ENCODE measurements at places on chromosomes 1 and 21.

GRCh38 chr1:191536791-191537429 lies 621.4 kb upstream of the RGS18 start:
- no peak for DNase-seq

DNA sequence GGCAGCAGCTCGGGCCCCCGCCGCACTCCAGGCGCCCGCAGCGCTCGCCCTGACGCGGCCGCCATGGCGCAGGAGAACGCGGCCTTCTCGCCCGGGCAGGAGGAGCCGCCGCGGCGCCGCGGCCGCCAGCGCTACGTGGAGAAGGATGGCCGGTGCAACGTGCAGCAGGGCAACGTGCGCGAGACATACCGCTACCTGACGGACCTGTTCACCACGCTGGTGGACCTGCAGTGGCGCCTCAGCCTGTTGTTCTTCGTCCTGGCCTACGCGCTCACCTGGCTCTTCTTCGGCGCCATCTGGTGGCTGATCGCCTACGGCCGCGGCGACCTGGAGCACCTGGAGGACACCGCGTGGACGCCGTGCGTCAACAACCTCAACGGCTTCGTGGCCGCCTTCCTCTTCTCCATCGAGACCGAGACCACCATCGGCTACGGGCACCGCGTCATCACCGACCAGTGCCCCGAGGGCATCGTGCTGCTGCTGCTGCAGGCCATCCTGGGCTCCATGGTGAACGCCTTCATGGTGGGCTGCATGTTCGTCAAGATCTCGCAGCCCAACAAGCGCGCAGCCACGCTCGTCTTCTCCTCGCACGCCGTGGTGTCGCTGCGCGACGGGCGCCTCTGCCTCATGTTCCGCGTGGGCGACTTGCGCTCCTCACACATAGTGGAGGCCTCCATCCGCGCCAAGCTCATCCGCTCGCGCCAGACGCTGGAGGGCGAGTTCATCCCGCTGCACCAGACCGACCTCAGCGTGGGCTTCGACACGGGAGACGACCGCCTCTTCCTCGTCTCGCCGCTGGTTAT lies 2.8 kb downstream of the KCNJ9 start:
- peak; percentile 21 for DNase-seq

DNA sequence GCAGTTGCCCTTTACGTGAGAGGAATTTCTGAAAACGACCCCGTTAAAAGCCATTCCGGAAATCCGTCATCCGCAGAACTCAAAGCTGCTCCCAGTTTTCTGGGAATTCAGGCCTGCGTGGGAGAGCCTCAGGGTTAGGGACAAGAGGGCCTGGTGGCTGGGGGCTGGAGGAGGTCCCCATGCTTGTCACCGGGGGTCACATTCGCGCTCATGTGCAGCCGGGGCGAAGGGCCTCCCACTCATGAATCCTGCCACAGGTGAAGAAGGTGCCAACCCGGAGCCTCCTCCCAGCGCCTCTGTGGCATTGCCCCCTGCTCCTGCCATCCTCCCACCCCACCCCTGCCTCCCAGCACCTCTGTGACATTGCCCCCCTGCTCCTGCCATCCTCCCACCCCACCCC lies 98.3 kb downstream of the PRDM16 start:
- DNase-seq: no peak

- DNase-seq: peak; percentile 67
These were observed 272.0 kb downstream of the BRINP3 start for GRCh38 chr1:190205713-190206112.

DNA sequence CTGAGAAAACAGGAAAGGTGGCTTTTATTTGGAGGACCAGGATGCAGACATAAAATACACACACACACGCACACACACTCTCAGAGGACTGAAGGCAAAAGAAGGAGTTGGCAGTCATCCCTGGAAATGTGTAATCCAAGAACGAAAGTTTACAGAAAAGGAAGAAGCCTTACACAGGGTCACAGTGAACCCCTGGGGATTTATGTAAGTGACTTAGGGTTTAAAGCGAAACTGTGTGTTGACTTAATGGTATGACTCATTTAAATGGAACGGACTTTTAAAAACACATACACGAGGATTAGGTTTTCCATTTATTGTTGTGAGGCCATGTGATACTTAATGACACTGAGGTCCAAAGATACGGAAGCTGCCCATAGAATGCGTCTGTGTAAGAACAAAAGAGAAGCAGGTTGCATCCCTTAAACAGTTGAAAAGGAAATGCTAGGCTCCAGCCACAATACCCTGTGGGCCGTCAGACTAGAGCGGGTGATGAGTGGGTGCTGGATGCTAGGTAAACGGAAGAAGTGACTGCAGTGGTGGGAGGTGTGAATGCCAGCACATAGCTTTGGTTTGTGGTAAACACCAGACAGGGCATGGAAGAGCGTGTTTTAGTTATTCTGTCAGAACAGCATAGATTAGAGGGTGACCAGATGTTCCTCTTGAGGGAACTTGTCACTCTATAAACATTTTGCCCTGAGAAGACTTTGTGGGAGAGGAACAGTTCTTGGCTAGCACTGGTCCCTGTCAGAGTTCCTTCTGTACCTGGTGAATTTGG lies 21.6 kb upstream of the BCL10 start:
- peak; percentile 91 for DNase-seq

GRCh38 chr21:15227919-15228318 lies 163.1 kb upstream of the NRIP1 start:
- peak; percentile 13 for DNase-seq

GRCh38 chr1:226710501-226710900 lies 28.6 kb downstream of the ITPKB start:
- no peak for DNase-seq

DNA sequence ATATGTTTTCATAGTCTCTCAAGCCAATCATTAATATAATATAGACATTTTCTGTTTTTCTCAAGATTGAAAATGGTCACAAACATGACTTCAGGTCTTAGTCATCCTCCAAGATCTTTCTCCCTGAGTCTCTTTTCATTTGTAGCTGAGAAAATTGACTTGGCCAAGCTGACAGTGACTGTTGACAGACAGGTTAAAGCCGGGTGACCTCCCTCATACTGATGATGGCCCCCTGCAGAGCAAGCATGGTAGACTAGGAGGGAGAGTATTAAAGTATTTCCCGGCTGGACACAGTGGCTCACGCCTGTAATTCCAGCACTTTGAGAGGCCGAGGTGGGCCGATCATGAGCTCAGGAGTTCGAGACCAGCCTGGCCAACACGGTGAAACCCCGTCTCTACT lies 6.8 kb upstream of the KIAA1614 start:
- no peak for DNase-seq
